CD8-positive, alpha-beta memory T cell (primary cell): ENCODE measurements at places on chromosomes 11 and 22.
A peak's percentile ranks its signal among the peaks of the same experiment; 100 is the strongest.

DNA sequence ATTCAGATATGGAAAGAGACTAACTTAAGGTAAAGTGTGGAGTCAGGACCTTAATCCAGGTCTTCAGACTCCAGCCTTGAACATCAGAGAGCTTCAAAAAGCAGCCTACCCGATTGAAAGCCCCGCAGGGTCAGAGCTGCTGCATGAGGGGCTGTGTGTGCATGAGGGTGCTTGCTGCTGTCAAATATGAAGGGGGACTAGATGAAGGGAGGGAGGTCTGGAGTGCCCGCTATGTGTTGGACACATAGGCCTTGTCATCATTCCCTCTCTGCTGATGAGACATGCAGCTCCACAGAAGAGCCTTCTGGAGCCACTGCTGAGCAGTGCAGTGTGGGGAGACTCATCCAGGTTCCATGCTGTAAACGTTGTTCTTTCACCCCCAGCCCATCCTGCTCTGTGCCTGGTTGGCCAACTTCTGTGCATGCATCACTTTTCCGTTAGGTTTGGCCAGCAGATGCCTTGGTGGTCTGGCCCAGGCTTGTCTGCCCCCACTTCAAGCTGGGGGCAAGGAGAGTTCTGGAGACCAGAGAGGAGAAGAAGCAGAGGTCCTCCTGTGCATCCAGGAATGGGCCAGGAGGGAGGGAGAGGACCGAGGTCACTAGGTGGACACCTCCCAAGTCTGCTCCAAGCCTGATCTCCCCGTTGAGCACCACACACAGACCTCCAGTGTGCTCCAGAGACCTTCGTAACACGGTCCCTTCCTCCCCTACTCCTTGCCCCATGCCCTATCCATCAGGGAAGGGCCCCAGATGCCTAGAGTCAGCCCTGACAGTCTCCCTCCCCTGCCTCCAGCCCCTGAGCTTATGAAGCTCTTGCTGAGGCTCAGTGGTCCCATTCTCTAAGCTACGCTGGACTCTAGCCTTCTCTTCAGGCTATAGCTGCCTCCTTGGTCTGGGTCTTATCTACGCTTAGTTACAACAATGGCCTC is 32.0 kb downstream of the LRRC32 start:
- no peak for DNase-seq
- H3K4me1 ChIP-seq: no peaks in the 10 kb centered on the region
- H3K27me3 ChIP-seq: peaks cover 3% of the 10 kb centered on the region
- no peak overlapping the region for H3K27ac ChIP-seq
- H3K4me3 ChIP-seq: no peak overlapping the region

DNA sequence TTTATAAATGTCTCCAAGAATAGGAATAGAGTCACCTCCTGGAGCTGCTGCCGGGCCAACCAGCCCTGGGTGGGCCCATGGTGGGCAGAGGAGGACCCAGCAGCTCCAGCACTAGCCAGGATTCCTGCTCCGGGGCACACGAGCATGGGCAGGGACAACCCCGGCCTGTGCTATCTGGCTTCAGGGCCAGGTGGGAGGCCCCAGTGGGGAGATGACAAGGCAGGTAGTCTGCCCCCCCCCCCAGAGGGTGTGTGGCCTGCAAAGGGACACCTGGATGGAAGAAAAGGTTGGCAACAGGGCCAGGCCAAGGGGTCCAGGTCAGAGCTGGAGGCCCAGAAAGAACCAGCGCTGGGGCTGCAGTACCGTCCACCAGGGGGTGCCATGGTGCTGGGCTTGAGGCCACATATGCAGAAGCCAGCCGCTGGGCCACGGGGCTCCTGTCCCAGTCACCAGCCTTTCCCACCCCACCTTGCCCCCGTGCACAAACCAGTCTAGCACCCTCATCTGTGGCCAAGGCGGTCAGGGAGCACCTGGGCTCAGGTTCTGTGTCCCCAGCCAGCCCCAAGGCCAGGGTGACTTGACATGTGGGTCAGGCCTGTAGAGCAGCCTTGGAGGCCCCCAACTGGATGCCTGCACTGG is 3.4 kb downstream of the TSPAN32 start:
- DNase-seq: peak; percentile 88
- H3K27me3 ChIP-seq: no peaks in the 10 kb centered on the region
- H3K4me3 ChIP-seq: peak overlapping the region; percentile 70
- H3K27ac ChIP-seq: peak overlapping the region; percentile 67
- H3K36me3 ChIP-seq: no peaks in the 10 kb centered on the region
- H3K4me1 ChIP-seq: peaks cover 53% of the 10 kb centered on the region

DNA sequence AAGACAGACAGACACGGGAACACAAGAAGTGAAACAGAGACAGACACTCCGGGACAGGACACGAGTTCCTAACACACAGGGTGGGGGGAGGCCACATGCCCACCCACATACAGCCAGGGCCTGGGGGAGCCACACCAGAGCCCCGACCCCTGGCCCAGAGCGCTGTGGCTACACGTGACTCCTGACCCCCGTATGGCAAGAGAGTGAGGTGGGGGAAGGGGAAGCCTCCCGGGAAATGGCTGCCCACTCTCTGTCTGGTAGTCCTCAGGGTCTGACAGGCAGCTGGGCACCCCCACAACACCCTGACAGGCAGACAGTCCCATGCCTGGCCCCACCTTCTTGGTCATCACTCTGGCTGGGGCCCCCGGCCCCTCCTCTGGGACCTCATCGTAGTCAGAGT is 38.6 kb upstream of the PDE2A start:
- H3K27ac ChIP-seq: no peak overlapping the region
- DNase-seq: no peak
- no peaks in the 10 kb centered on the region for H3K27me3 ChIP-seq
- peaks cover 33% of the 10 kb centered on the region for H3K36me3 ChIP-seq
- peaks cover 16% of the 10 kb centered on the region for H3K4me1 ChIP-seq
- no peak overlapping the region for H3K4me3 ChIP-seq

- H3K27ac ChIP-seq: no peak overlapping the region
- no peaks in the 10 kb centered on the region for H3K27me3 ChIP-seq
- no peaks in the 10 kb centered on the region for H3K36me3 ChIP-seq
- DNase-seq: no peak
These were observed 32.3 kb downstream of the LINC01488 start for GRCh38 chr11:69513663-69514224.

DNA sequence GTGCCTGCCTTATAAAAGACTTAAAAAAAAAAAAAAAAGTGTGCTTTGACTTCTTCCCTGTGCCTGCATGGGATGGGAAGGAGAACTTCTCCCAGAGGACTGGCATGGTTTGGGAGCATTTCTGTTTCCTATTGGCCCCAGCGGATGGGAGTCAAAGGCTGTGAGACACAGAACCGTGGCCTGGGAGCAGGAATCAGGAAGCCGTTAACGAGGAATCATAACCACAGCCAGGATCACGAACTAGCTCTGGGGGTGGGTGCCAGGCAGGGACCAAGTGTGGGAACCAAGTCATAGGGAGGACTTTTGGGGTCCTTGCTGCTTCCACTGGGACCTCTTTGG is 526 bp downstream of the C1QTNF6 start:
- no peak overlapping the region for H3K4me3 ChIP-seq
- DNase-seq: no peak
- no peaks in the 10 kb centered on the region for H3K27me3 ChIP-seq
- no peak overlapping the region for H3K27ac ChIP-seq

GRCh38 chr11:107359701-107360100 is 97.9 kb downstream of the CWF19L2 start:
- no peak overlapping the region for H3K4me3 ChIP-seq
- DNase-seq: no peak
- no peaks in the 10 kb centered on the region for H3K36me3 ChIP-seq
- H3K27ac ChIP-seq: no peak overlapping the region

DNA sequence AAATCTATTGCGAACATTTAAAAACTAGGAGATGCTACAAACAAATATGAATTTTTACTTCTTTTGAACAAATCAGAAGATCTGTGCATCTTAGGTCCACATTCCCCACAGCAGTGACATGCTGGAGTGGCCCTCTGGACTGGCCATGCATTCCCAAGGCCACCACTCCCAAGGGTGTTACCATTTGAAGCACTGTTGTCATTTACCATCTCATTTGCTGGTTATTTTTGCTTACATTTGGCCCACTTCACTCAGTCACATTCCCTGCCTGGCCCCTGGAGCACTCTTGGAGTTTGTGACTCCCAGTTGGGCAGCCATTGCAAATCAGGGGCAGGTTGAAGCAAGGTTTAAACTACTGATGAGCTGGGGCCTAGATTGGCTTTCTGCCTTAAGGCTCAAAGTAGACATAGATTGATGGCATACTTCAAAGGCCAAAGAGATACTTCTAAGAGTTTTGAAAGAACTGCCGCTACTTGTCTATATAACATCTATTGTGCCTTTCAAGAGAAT is 8.5 kb upstream of the ZNRF3 start:
- no peaks in the 10 kb centered on the region for H3K27me3 ChIP-seq
- no peak overlapping the region for H3K27ac ChIP-seq
- no peaks in the 10 kb centered on the region for H3K4me1 ChIP-seq
- no peak overlapping the region for H3K4me3 ChIP-seq
- no peaks in the 10 kb centered on the region for H3K36me3 ChIP-seq

DNA sequence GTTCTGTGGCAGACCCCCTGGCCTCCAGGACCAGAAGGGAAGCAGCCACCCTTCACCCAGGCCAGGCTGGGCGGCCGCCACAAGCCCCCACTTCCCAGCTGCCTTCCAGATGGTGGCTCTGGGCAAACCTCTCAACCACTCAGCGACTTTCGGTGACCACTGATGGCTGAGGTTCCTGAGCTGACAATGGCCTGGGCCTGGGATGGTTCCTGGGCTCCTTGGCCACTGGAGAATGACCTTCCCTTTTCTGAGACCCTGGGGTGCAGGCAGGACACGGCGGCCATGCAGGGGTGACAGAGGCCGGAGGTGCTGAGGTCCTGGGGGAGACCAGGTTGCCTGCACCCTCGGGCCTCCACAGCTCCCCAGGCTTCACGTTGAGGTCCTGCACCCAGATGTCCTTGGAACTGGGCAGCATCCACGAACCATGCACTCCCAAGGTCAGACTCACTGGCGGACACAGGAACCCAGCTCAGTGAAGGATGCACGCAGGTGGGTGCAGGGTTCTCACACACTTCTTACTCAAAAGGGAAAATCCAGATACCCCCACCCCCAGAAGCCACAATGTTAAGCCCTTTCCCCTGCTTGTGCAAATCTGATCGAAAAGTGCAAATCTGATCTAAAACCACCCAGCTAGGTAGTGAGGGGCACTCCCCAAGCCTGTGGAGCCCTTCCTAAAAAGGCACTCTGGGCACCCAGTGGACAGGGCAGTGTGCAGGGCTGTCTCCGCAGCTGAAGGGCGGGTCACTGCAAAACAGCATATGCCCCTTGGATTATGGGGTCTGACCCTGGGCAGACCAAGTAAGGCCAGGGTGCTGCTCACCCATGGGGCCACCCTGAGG is 13.9 kb upstream of the PHLDA2 start:
- no peak overlapping the region for H3K27ac ChIP-seq
- no peaks in the 10 kb centered on the region for H3K27me3 ChIP-seq
- DNase-seq: no peak
- peaks cover 9% of the 10 kb centered on the region for H3K36me3 ChIP-seq
- peaks cover 20% of the 10 kb centered on the region for H3K4me1 ChIP-seq

GRCh38 chr11:103042161-103042560 is 49.8 kb downstream of the DCUN1D5 start:
- no peaks in the 10 kb centered on the region for H3K27me3 ChIP-seq
- no peaks in the 10 kb centered on the region for H3K36me3 ChIP-seq
- no peak overlapping the region for H3K27ac ChIP-seq
- H3K4me1 ChIP-seq: no peaks in the 10 kb centered on the region

DNA sequence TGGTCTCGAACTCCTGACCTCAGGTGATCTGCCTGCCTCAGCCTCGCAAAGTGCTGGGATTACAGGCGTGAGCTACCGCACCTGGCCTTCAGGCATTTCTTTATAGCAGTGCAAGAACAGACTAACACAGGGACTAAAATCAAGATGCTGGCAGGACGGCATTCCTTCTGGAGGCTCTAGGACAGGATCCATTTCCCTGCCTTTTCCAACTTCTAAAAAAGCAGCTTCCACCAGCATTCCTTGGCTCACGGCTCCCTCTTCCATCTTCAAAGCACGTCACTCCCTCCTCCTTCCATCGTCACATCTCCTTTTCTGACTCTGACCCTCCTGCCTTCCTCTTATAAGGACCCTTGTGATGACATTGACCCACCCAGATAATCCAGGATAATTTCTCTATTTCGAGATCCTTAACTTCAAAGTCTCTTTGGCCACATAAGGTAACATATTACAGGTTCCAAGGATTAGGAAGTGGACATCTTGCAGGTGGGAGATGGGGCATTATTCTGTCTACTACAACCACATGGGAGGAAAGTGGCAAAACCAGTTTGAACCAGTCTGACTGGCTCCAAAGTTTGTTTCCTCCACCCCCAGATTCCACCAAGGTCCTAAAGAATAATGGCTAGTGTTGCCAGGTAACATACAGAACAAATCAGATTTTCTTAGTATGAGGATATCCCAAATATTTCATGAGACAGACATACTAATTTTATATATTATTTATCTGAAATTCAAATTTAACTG is 172.5 kb downstream of the MN1 start:
- DNase-seq: no peak
- no peaks in the 10 kb centered on the region for H3K36me3 ChIP-seq
- H3K27me3 ChIP-seq: no peaks in the 10 kb centered on the region

GRCh38 chr11:75384438-75385080 is 14.8 kb upstream of the RPS3 start:
- peaks cover 26% of the 10 kb centered on the region for H3K4me1 ChIP-seq
- H3K27ac ChIP-seq: no peak overlapping the region

GRCh38 chr22:40383905-40384304 is 13.5 kb downstream of the SGSM3 start:
- H3K4me1 ChIP-seq: peaks cover 51% of the 10 kb centered on the region
- no peak overlapping the region for H3K27ac ChIP-seq
- no peak for DNase-seq

DNA sequence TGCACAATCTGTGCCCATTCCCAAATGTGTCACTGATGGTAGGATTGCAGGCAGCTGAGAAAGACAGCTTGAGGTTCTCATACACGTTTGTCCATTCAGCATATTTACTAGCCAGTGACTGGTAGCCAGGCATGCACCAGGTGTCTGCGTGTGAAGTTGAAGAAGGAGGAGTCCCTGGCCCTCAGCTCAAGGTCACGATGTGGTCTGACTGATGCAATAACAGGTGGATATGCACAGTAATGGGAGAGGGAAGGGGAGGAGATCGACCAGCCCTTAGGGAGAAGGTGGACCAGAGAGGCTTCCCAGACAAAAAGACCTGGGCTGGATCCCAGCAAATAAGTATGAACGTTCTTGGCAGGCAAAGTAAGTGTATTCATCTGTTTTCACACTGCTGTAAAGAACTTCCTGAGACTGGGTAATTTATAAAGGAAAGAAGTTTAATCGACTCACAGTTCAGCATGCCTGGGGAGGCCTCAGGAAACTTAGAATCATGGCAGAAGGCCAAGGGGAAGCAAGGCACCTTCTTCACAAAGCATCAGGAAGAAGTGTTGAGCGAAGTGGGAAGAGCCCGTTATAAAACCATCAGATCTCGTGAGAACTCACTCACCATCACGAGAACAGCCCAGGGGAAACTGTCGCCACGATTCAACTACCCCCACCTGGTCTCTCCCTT is 96.0 kb downstream of the MN1 start:
- H3K36me3 ChIP-seq: no peaks in the 10 kb centered on the region
- DNase-seq: no peak
- H3K4me1 ChIP-seq: no peaks in the 10 kb centered on the region
- H3K27ac ChIP-seq: no peak overlapping the region
